ENCODE measurements at places on chromosomes 6 and 20.

- no peak for DNase-seq
These were observed 150.7 kb upstream of the LAMP5 start for GRCh38 chr20:9363673-9364072.

DNA sequence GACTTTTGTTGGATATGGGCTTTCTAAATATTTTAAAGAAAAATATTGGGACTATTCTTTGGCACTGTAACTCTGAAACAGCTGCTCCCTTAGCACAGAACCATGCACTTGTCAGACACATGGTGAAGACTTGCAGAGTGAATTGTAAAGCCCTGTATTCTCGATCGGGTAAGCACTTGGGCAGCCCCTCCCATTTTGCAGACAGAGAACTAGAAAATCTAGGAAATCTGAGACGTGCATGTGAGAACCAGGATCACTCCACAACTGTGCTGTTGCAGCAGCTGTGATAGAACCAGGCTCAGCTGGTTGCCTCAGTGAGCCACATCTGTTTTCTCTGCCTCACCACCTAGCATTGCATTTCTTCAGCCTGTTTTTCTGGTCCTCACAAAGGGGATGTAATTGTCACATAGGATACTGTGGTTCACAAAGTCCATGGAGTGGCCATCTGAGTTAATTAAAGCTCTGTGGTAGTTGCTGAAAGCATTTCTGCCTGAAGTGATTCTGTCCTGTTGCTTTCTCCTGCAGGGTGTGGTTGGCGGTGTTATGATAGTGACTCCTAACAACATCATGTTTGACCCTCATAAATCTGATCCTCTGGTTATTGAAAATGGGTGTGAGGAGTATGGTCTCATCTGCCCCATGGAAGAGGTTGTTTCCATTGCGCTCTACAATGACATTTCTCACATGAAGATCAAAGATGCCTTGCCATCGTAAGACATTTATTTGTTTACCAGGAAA lies 71.8 kb upstream of the HINT3 start:
- DNase-seq: no peak

DNA sequence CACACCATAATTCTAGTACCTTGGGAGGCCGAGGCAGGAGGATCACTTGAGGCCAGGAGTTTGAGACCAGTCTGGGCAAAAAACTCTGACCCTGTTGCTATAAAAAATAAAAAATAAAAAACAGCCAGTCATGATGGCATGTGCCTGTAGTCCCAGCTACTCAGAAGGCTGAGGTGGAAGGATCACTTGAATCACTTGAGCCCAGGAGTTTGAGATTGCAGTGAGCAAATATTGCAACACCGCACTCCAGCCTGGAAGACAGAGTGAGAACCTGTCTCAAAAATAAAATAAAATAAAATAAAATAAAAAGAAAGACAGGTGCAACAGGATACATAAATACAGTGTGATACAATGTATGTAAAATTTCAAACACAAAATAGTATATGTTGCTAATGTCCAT lies 154.5 kb downstream of the OTOR start:
- DNase-seq: no peak

DNA sequence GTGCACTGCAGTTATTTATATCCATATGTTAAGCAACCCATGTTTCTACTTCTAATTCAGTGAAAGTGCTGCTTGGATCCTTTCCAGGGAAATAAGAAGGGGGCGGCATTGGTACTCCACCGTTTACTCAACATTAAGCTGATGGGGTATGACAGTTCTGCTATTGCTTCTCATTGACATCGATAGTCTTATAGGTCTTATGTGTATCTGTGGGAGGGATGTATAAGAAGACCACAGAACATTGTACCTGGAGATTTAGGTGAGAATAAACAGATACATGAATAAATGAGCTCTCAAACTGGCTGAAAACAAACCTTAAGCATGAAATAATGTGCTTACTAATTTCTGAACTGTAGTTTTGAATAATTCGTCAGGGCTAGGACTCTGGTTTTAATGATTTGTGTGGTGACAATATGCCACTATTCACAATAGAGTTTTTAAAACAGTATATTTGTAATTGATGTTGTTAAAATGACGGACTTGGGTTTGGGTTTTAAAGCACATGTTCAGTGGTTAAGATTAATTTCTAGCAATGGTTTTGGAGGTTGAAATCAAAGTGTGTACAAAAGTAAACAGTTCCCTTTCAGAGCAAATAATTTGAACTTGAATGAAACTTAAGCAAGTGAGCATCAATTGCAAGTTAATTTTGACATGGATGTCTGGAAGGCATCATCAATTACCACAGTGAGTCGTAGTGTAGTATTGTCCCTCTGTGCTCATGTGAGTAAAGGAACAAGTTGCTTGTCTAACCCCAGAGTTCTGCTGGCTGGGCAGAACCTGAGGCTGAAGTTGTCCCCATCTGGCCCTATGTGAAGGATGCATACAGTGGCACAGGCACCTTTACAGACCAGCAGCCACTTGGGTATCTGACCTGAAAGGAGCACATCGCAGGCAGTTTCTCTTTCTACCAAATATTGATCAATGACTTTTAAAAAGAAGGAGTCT lies 84.7 kb upstream of the SUPT3H start:
- DNase-seq: no peak

DNA sequence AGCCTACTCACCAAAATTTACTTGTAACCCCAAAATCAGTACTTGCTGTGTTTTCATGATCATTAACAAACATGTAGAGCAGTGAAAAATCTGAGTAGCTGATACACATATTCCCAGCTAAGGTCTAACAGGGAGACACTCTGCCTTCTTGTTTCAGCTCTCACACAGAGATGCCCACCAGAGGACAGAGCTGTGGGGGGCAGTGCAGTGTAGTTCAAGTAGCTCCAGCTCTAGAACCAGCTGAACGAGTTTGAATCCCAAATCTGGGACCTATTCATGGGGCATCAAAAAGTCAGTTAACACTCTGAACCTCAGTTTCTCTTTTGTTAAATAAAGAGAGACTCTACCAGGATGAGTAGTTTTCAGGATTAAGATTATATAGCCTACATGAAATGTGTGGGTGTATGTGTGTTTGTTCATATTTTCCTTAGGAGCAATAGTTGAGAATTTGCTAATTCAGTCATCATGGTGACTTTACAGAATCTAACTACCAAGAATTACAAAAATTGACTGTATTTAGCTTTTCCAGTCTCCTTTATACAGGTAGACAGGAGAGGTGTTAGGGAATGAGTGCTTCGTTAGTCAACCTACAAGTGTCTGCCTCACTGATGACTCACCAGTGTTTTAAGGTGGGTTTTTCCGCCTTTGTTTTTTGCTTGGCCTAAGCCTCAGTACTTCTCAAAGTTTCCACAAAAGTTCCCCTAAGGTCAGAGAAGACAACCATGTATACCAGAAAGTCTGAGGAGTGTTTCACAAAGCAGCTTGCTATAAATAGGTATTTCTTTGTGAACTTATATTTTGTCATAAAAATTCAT lies 164.0 kb upstream of the RUNX2 start:
- DNase-seq: no peak

DNA sequence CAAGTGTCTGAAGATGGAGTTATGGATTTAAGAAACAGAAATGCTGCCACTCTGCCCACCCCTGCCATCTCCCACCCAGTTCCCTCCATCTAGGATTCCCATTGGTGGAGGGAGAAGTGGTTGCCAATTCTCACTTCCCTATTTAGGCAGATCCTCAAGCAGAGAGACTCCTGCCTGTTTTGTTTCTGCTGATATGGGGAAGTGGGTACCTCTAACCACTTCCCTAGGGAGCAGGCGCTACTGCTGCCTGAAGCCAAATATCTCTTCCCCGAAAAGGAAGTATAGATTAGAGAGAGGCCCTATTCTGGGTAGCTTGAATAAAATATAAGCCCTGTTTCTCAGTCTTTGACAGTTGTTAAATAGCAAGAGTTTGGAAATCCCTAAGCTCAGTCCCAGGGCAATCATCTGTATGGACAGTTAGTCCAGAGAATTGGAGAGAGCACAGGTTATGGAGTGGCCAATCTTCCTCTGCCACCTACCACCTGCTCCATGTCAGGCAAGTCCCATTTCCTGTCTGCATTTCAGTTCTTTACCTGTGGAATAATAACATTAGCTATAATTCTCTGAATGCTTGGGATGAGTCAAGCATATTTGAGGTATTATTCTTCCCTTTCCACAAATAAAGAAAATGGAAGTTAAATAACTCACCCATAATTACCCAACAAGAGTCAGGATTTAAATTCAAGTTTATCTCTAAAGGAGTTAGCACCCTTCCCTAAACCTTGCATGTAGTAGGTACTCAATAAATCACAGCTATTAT lies 2.6 kb upstream of the ADGB start:
- no peak for DNase-seq

- DNase-seq: no peak
These were observed 636.6 kb upstream of the MMS22L start for GRCh38 chr6:97919631-97920030.

All from stimulated activated CD4-positive, alpha-beta T cell treated with anti-CD3 and anti-CD28 coated beads, TNF-alpha, amount 100 ng/mL, for 24 hours (primary cell).